HEK293T (cell line): ENCODE measurements at places on chromosomes 6 and 20.
A peak's percentile ranks its signal among the peaks of the same experiment; 100 is the strongest.

- peak; percentile 67 for DNase-seq
Observed at GRCh38 chr6:151765444-151765886, 42.0 kb upstream of the ESR1 start.

- DNase-seq: no peak
Observed at GRCh38 chr6:85565736-85566135, 27.9 kb downstream of the SNX14 start.

- peak; percentile 85 for DNase-seq
Observed at GRCh38 chr6:146028252-146028795, 538 bp upstream of the GRM1 start.

GRCh38 chr20:53722515-53723036 lies 128.9 kb upstream of the ZNF217 start:
- no peak for DNase-seq

DNA sequence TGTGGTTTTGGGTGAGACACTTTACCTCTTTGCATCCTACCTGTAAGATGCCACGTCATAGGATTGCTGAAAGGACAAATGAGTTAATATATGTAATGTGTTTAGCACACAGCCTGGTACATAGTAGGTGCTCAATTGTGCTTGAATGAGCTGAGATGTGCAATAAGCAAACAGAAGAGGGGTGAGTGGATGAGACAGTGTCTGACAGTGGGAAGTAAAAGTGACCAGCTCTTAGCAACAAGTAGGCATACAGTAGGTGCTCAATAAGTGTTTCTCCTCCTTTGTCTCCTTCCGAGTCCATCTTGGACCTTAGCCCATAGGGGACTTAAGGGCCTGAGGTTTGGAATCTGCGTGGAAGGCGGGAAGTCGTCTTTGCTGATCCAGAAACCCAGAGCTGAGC lies 104.7 kb downstream of the CEBPB start:
- no peak for DNase-seq

DNA sequence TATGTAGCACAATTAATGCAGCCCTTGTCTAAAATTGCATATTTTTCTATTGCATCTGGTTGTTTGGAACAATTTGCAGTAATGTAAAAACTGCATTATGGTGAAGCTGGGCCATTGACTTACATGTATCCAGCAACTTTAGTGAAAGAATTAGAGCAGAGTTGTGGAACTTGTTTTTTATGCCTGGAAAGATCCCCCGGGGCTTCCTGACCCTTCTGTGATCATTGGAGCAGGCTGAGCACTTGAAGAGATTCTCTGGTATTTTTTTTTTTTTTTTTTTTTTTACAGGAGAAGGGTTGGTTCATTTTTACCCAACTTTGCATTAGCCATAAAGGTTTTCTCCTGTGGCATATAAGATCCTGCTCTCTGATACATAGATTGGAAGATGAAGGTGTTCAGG lies 45.0 kb downstream of the LIN28B start:
- no peak for DNase-seq

DNA sequence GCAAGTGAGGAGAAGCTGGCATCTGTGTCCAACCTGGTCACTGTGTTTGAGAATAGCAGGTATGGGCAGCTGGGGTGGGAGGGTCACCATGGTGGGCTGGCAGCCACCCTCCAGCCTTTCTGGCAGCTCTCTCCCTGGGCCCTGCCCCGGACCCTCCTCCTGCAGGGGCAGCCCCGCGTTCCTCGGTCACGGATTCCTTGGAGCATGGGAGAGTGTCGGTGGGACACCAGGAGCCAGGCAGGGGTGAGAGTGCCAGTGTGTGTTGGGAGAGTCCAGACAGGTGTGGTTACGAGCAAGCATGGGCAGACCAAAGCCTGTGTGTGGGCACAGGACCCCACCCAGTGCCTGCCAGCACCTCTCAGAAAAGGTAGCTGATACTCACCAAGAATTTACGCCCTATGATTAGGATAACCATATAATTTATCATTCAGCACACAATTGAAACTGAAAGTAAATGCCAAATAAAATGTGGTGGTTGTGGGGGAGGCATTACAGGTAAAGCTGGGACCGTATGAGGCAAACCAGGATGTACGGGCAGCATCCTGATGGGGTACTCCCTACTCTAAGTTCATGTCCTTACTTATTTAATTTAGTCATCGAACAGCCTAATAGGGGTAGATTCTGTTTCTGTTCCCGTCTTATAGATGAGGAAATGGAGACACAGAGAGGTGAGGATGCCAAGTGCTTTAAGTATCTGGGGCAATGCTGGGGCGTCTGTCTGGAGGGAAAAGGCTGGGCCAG lies 542 bp downstream of the FGD2 start:
- no peak for DNase-seq

- DNase-seq: no peak
Observed at GRCh38 chr20:41182296-41183212, 45.2 kb downstream of the PLCG1 start.

DNA sequence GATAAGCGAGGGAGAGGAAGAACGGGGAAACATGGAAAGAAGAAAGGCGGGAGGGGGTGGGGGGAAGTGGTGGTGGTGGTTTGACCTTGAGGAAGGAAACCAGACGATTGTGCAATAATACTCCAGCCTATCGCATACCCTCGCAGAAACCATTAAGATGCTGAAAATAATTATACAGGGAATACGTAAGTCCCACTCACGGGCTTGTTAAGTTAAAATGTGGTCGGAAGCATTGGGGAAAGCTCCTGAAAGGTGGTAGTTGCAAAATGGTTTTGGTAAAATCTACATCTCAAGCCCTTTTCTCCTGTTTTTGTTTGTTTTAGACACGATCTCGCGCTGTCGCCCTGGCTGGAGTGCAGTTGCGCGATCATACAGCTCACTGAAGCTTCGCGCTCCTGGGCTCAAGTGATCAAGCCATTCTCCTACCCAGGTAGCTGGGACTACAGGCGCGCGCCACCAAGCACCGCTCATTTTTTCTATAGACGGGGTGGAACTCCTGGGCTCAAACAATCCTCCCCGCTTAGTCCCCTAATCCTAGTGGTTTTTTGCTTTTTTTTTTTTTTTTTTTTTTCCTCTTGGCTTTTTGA lies 128.9 kb upstream of the ZNF184 start:
- peak; percentile 37 for DNase-seq

DNA sequence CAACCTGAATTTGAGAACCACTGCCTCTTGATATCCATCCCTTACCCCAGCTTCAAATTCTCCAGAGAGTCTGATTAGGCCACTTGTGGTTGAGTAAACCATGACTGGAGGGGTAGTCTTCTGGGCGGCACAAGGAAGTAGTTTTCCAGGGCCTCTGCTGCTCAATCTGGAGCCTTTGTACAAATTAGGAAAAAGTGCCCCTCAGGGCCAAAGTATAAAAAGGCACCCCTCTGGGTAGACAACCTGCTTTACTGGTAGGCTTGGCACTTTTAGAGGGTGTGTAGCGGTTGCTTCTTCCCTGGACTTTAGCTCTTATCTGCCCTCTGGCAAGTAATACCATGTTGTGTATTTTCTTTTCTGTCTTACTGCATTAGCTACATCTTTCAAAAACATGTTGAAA lies 32.9 kb upstream of the RPL7L1 start:
- no peak for DNase-seq
